ENCODE measurements at places on chromosomes 16 and 17. TPM values are rescaled to one million over a fixed set of nuclear protein-coding genes. Genes with fewer than 3 reads are reported as not detected.

- no peak for DNase-seq
These were observed 762 bp upstream of the RBL2 start for GRCh38 chr16:53433509-53433908.

Gene KRT16
- total RNA-seq = not detected

DNA sequence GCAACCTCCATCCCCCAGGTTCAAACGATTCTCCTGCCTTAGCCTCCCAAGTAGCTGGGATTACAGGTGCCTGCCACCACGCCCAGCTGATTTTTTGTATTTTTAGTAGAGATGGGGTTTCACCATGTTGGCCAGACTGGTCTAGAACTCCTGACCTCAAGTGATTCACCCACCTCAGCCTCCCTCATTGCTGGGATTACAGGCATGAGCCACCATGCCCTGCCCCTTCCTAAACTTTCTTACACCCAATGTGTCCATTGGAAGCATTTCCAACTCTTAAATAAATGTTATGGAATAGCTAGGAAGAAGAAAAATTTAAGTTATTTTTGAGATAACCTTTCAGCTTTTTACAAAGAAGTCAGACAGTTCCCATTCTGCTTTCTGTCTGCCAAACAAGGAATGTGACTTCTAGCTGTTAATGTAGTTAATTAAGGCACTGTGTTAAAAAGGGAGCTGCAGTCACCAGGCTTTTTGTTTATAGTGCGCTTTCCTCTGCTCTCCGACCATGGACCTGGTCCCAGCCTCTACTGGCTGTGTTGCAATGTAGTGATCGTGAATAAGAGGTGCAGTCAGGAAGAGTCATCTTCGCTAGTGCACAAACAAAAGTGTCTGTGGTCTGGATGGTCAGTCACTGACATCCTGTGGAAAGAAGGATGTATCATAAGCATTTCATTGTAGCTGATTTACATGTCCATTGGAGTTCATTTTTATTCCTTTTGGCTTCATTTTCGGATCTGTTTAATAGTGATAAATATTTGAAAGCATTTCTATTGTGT lies 39.7 kb downstream of the USP10 start:
- DNase-seq = no peak

Gene POLG2
- total RNA-seq = 33.3 TPM

Gene MARVELD3
- not detected for total RNA-seq

DNA sequence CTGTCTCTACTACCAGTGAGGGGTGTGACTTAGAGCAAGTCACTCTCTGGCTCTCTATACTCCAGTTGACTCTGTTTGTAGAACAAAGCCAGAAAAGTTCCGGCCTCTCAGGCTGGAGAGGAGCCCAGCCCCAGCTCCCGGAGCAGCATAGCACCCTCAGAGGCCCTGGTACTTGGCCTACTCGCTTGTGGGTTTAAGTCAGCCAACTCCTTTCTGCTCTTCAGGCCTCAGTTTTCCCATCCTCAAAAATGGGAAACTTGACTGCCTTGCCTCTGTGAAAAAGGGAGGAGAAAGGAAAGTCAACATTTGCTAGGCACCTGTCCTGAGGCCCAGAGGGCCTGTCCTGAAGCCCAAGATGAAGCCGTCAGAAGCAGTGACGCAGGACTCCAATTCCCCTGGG lies 1.1 kb downstream of the CHST6 start:
- DNase-seq = no peak

DNA sequence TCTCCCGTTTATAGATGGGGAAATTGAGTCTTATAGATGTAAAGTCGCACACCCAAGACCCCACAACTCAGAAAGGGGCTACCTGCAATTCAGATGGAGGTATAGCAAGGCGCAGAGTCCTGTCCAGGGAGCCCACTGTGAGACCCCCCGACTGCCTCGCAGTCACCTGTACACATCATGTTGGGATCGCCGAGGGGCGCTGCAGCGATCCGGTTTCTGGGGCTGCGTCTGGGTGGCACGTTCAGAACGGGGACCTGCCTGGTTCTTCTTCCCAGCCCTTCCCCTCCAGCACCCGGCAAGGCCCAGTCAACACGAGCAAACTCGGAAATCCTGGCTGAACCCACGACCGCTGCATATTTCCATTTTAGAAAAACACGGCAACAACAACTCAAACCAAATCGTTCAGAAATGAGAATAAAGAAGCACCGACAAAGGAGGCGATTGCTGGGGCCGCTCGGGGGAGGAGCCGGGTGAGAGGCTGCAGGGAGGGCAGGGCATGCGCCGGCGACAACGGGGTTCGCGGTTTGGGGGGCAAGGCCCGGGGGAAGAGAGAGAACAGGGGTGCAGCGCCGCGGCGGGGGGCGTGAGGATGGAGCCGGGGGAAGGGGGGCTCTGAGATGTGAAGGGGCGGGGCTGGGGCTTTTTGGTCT lies 643 bp downstream of the HSDL1 start:
- peak; percentile 40 for DNase-seq

Gene GCGR
- not detected for total RNA-seq

DNA sequence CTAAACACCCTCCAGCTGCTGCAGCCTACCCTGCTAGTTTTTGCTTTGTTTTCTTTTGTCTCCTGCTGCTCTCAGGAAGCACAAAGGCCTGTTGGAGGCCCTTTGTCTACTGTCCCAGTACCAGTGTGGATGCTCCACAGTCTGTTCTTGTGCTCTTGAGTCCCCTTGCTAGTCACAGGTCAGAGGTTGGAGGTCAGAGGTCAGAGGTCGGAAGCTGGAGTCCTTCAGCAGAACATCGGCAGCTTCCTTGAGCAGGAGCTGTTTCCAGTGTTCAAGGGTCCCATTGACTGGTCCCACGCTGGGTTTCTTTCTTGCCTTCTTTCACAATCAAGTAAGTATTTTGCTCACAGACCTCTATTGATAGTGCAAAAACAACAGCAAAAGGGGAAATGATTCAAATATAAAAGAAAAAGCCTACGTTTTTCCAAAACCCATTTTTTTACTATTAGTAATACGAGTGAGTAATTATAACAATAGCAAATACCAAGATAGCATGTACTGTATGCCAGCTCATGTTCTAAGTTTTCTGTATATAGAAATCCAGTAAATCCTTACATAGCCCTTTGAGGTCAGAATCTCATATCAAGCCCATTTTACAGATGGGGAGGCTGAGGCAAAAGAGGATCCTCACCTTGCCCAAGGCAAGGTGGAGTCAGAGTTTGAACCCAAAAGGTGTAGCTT lies 10.9 kb upstream of the IL34 start:
- DNase-seq = no peak

Gene MLYCD
- total RNA-seq = 6.1 TPM

Gene G6PC1
- not detected for total RNA-seq

Gene CCL5
- total RNA-seq = 30.2 TPM

DNA sequence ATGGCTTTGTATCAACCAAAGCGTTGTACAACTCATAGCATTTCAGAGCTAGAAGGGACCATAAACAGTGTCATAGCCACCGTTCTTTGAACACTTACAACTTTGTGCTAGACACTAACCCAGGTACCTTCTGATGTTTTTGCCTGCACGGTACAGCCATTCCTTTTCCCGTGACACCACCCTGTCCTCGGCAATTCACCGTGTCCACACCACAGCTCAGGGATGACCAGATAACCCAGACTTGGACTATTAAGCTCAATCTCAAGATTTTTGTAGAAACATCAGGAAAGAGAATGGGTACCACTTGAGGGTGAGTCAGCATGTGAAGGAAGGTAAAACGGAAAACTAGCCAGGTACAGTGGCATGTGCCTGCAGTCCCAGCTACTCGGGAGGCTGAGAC lies 9.8 kb upstream of the CBFB start:
- no peak for DNase-seq

Gene MYH10
- total RNA-seq = 15.3 TPM

Gene SLFN14
- total RNA-seq = 0.10 TPM

DNA sequence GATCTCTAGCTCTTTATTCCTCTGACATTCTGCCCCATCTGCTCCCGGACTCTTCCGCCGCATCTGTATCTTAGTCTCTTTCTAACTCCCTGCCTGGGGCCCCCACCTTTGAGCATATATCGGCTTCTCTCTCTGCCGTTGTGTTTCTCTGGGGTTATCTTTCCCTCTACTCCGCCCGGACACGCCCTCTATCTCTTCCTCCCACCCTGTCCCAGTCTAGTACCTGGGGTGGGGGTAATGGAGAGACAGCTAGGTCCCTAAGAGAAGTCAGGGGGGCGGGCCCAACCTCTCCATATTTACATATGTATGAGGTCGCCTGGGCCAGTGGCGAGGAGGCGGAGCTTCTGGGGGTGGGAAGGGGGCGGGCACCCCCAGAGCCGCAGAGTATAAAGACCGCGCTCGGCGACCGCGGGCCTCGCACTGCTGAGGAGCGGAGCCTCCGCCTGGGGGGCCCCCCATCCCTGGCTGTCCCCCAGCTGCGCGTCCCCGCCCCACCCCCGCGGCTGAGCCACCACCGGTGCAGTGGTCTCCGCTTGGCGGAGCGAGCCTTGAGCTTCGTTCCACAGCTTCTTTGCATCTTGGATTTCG lies at the start of gene ATP1B2:
TSS of gene ATP1B2 (plus strand) at position 418 of the 588 bp plus-strand sequence. CDS start 593 bp downstream, outside the sequence.
- DNase-seq = peak; percentile 60

DNA sequence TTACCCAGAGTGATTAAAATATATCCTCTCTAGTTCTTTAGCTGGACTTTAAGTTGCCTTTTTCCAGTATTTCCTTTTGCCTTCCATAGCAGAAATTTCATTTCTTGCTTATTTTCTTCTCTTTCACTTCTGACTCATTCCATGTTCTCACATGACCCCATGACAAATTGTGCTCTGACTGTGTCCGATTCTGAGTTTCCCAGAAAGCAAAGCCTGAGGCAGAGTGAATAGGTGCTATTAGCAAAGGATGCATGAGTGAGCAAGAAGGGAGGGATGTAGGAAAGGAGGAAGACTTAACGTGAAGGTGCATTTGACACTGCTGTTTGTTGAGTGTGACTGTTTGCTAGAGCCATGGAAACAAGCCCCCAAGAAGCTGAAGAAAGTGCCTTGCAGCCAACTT lies 82.6 kb upstream of the CNTNAP4 start:
- DNase-seq = no peak

DNA sequence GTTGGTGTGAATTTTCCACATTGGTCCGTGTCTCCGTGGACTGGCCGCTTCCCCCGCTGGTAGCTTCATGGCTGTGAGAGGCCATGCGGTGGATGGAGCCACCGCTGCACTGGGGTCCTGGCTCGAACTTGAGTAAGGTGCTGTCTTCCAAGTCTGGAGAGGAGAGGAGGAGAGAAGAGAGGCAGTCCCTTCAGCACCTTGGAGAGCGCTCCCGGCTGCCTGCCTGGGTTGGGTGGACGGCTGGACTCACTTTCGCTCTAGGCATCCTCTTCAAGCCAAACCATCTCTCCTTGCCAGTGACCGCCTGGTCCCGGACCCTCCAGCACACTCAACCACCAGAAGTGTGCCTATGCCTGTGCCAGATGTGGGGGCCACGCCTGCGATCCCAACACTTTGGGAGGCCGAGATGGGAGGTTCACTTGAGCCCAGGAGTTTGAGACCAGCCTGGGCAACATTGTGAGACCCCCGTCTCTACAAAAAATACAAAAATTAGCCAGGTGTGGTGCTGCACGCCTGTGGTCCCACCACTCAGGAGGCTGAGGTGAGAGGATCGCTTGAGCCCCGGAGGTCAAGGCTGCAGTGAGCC lies 6.2 kb downstream of the JPH3 start:
- peak; percentile 27 for DNase-seq

DNA sequence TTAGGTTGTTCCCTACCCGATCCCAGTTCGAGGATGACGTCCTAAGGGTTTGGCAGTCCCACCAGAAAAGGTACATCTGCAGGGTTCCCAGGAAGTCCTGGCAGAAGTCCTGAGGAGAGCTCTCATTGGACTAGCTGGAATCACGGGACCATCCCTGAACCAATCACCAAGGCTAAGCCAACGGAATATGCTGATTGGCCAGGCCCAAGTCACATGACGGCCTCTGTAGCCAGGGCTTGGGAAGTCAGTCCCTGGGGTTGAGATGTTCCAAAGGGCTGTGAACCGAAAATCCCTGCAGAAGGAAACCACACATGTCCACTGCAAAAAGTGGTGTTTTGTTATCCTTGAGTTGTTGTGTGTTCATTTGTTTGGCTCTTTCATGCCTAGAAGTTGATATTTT lies 68.2 kb upstream of the ZNF423 start:
- DNase-seq = no peak

DNA sequence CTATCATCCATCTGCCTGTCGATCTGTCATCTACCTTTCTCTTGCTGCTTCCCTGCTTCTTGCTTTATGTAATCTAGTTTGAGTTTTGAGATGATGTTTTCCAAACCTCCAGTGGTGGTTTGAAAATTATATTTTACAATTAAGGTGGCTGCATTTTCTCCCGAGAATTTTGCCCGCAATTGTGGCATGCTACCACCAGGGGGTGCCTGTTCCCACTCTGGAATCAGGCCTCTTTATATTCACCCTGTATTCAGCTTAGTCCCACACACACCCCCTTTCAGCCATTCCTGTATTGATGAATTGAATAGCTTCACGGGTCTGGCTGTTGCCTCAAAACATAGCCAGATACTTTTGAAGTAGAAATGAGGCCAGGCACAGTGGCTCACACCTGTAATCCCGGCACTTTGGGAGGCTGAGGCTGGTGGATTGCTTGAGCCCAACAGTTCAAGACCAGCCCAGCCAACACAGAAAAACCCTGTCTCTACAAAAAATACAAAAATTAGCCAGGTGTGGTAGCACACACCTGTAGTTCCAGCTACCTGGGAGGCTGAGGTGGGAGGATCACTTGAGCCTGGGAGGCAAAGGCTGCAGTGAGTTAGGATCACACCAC lies 3.2 kb downstream of the PRSS22 start:
- DNase-seq = no peak

Gene CDH5
- total RNA-seq = not detected

GRCh38 chr17:4163951-4164350 lies 21.0 kb downstream of the CYB5D2 start:
- DNase-seq = no peak

DNA sequence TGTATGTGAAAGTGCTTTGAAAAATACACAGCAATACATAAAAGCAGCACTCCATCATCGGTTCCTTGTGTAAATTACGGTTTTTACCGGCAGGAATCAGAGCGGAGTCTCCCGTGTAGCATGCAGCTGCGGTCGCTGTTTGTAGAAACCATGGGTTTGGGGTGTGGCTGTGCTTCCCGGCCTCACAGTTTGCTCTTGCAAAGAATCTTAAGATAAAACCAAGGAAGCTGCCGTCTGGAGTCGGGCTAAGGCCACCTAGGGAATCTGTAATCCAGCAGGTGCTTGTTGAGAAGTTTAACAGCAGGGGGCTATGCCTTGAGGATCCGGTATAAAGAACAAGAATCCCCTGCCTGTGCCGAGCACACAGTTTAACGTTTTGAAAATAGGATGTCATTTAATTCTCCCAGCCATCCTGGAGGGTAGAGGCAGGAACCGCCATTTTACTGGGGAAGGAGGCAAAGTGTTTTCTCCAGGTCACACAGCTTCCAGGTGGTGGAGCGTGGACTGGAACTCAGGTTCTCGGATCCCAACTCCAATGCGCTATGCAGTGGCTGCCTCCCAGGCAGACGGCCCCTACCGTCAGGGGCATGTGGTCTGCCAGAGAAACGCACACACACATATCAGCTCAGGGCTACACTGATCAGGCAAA lies 6.0 kb upstream of the TLCD3A start:
- no peak for DNase-seq

Gene TMEM235
- total RNA-seq = not detected

Gene SPNS2
- total RNA-seq = 0.17 TPM

- no peak for DNase-seq
These were observed 9.6 kb downstream of the ZNF213 start for GRCh38 chr16:3144321-3144983.

Gene SBK1
- total RNA-seq = 0.80 TPM

Gene CCL16
- total RNA-seq = not detected
